ENCODE measurements at places on chromosomes 1 and 21. TPM values are rescaled to one million over a fixed set of nuclear protein-coding genes. Genes with fewer than 3 reads are reported as not detected.
A peak's percentile ranks its signal among the peaks of the same experiment; 100 is the strongest.

- no peak for DNase-seq
These were observed 117.2 kb upstream of the KCNJ15 start for GRCh38 chr21:38139380-38140168.

DNA sequence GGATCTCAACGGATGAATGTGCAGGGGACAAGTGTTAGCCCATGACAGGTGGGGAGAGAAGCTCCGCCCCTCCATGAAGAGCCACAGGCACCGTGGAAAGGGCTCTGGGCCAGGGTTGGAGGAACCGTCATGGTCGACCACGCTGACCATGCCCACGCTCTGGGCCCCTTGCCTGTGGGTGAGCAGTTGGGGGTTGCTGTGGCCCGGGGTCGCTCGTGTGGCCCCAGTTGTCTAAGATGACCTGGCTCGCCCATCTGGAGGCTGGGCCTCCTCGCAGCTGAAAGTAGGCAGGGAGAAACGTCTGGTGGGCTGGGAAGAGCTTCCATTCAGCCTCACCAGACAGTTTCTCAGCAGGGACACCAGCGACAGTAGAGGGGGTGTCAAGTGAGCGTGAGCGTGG, 13.1 kb upstream of the UTS2 start:
- DNase-seq: no peak

PIK3R3 gene
- total RNA-seq: 8.6 TPM

GRCh38 chr1:160997323-160998038, 23.5 kb downstream of the F11R start:
- peak; percentile 83 for DNase-seq

GRCh38 chr1:180630408-180631193, 1.2 kb upstream of the XPR1 start:
- DNase-seq: no peak

GRCh38 chr1:20823845-20824244, 36.7 kb upstream of the HP1BP3 start:
- no peak for DNase-seq

GRCh38 chr21:27476696-27477095, 509.8 kb upstream of the ADAMTS5 start:
- no peak for DNase-seq

- DNase-seq: peak; percentile 31
These were observed 14.6 kb downstream of the SLC35E2B start for GRCh38 chr1:1677718-1678580.

KCNN3 gene
- total RNA-seq: 4.0 TPM

- peak; percentile 52 for DNase-seq
These were observed 2.9 kb downstream of the SELENBP1 start for GRCh38 chr1:151369621-151370048.

C1orf115 gene
- total RNA-seq: 6.0 TPM

- DNase-seq: peak; percentile 1
These were observed 9.6 kb downstream of the TTLL10 start for GRCh38 chr1:1183221-1183747.

DNA sequence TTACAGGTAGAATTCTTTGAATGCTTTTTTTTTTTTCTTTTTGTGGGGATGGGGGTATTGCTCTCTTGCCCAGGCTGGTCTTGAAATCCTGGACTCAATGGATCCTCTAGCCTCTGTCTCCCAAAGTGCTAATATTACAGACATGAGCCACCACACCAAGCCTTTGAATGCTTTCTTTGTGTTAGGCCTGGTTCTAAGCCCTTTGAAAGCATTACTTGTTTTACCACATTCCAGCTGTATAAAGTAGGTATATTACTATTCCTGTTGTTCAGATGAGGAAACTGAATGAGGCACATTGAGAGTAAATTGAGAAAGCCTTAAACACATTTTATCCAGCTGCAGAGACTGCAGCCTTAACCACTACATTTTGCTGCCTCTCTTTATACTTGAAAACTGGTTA, 841.8 kb upstream of the ADGRL4 start:
- no peak for DNase-seq

GRCh38 chr21:33023574-33024200, 2.0 kb upstream of the OLIG2 start:
- DNase-seq: peak; percentile 61

MMEL1 gene
- 0.43 TPM for total RNA-seq

DNA sequence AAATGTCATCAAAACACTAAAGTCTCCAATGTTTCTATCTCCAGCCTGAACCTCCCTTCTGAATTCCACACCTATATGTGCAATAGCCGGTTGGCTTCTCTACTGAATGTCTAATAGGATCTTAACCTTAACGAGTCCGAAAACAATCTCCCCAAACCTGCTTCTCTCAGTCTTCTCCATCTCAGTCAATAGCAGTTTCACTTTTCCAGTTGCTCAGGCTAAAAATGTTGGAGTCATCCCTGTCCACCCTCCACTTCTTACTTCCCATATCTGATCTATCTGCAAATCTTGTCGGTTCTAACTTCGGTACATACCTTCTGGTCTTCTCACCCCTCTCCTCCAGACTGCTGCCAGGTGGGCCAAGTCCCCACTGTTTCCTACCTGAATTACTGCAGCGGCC, 25.5 kb upstream of the CITED4 start:
- no peak for DNase-seq

Measured in GM23338 (cell line).